ENCODE measurements at places on chromosomes 7 and 10.

DNA sequence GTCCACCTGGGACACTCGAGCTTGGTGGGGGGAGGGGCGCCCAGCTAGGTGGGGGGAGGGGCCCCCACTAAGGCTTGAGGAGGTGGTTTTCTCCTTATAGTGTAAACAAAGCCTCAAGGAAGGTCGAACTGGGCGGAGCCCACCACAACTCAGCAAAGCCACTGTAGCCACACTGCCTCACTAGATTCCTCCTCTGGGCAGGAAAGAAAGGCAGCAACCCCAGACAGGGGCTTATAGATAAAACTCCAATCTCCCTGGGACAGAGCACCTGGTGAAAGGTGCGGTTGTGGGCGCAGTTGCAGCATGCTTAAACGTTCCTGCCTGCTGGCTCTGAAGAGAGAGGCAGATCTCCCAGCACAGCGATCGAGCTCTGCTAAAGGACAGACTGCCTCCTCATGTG is 133.1 kb downstream of the SNX13 start:
- no peak for DNase-seq

DNA sequence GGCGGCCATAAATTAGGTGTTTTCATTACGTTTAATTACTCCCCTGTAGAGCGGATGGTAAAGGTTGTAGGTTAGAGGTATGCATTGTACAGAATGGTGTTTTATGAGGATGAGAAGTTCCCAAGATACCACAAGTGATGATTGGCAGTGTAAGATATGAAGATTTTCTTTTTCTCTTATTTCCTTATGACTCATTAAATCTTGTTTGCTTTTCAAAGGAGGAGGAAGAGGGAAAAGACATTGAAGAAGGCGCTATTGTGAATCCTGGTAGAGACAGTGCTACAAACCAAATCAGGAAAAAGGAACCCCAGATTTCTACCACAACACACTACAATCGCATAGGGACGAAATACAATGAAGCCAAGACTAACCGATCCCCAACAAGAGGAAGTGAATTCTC is 133.9 kb downstream of the AASS start:
- no peak for DNase-seq

DNA sequence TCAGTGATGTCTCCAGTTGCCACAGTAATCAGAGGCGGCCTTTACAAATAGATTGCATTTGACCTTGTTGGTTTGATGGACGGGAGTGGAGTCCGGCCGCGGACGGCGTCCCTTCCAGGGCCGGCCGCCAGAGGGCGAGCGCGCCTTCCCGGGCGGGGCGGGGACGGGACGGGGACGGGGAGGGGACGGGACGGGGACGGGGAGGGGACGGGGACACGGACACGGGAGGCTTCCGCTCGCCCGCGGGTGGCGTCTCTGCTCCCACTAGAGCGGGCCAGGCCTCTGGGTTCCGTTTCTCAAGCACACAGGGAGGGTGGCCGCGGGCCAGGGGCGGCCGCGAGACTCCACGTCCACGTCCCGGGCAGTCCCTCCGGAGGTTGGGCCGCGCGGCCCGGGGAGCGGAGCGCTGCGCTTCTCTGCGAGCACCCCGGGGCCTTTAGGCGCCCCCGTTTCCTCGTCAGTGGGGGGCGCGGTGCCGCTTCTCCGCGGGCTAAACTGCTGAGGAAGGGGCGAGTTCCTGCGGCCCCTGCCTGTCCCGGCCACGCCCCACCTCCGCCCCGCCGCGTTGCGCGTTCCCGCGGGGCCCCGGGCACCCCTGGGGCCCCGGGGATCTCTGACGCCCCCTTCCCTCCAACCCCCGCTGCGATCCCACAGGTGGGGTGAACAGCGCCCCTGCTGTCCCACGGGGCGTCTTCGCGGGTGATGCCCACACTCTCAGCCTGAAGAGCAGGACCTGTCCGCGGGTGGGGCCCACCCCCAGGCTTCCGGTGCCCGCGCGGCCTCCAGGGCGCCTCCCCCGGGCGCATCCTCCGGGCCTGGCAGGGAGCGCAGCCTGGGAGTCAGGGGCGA is 84.2 kb upstream of the MKI67 start:
- DNase-seq: no peak

DNA sequence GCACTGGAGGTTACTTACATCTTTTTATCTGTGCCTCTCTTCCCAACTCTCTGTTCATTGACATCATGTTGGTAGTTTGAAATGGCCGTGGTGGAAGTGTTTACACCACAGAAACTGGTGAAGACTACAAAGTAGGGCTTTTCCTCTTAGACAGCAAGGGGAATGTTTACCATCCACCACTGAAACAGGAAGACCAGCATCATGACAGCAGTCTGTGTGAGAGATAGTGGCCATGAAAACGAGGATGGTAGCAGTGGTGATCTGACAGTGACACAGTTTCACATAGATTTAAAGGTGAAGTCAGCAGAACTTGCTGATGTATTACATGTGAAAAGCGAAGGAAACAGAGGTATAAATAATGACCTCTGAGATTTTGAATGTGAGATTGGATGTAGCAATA is 115.7 kb downstream of the CCDC71L start:
- DNase-seq: no peak

DNA sequence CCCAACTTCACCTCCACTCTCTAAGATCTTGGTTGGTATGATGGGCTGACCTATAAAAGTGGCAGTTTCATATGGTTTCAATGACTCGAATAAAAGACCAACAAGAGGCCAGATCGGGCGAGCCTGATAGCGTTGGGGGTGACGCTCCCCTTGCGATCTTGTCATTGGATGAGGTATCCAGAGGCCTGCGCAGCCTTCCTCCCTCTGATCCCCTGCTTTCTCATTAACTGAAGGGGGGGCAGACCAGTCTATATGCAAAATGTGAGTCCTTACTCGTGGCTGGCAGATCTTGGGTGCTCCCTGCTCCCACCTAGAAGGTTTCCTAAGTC is 937 bp upstream of the COBL start:
- no peak for DNase-seq

DNA sequence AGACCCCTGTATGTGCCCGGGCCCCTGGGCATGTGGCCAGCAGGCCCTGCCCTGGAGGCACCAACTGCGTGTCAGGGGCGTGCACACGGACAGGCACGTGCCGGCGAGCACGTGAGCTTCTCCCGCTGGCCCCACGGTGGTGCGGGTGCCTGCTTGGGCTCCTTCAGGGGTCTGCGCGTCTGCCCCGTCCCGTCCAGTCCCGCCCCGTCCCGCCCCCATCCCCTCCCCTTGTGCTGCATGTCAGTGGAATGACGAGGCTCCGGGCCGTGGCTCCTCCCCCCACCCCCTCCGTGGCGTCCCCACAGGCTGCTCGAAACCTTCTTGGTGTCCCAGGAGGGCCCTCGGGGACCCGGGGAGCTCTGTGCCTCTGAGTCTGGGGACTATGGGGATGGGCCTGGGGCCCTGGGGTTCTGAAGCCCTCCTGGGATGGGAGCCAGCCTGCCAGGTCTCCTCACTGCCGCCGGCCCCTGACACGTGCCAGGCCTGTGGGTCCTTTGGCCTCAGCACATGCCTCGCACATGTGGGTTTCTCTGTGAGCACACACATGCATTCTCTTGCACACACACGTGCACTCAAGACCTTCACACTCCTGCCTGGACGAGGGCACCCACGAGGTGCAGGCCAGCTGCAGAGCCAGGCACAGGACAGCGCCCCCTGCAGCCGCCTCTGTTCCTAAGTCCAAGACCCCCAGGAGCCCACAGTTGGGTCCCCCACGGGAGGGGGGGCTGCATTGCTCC is 27.5 kb upstream of the AMZ1 start:
- no peak for DNase-seq

DNA sequence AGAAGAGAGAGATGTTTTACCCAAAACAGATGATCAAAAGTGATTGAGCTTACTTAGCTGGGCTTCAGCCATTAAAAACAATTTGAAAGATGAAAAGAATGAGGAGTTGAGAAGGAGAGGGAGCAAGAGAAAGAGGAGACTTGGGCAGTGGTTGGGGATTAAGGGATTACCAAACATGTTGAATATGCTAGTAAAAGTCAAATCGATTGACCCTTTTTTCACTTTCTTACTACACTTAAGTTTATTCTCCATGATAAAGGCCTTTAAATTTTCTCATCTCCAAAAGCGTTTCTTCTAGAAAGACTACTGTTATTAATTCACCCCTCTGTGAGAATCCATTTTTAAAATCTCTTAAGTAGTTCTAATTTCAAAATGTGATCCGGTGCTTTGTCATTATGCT is 1254.0 kb upstream of the PHF14 start:
- DNase-seq: no peak

DNA sequence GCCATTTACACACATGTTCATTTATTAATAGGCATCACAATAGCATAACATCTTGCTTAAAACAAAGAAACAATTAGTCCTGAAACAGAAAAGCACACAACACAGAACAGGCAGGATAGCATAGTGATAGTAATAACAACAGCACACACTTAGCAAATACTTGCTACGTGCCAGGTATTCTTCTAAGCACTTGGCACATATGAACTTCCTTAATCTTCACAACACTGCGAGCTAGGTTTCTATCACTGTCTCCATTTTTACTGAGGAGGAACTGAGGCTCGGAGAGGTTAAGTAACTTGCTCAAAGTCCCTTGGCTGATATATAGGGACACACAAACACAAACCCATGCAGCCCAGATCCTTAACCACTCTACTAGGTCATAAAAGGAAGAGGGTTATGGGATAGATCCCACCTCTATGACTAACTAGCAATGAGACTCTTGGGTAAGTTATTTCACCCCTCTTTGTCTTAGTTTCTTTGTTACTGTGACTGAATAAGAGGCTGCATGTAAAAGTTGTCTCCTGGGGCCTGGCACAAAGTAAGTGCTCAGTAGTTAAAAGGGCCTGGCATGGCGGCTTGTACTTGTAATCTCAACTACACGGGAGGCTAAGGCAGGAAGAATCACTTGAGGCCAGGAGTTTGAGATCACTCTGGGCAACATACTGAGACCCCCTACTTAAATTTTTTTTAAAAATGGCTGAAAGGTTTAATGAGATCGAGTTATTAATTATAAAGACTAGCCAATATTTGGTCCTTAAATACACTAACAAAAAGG is 181.0 kb upstream of the RHOBTB1 start:
- DNase-seq: no peak
